ENCODE measurements at places on chromosomes 7 and 10. TPM values are rescaled to one million over a fixed set of nuclear protein-coding genes. Genes with fewer than 3 reads are reported as not detected.

The BAMBI gene
- 93.7 TPM for total RNA-seq

- DNase-seq = no peak
- H3K4me3 ChIP-seq = no peak overlapping the region
Measured at GRCh38 chr10:49005270-49005669, 65.6 kb upstream of the LRRC18 start.

GRCh38 chr10:106535304-106535953 lies 629.1 kb downstream of the SORCS1 start:
- no peaks in the 10 kb centered on the region for H3K27me3 ChIP-seq
- no peaks in the 10 kb centered on the region for H3K36me3 ChIP-seq
- H3K27ac ChIP-seq = no peak overlapping the region
- H3K4me3 ChIP-seq = no peak overlapping the region
- DNase-seq = no peak

GRCh38 chr7:36372156-36372555 lies 17.5 kb upstream of the ANLN start:
- no peaks in the 10 kb centered on the region for H3K4me1 ChIP-seq
- H3K36me3 ChIP-seq = no peaks in the 10 kb centered on the region
- H3K27me3 ChIP-seq = no peaks in the 10 kb centered on the region
- no peak for DNase-seq

GRCh38 chr10:70350501-70350900 lies 31.9 kb downstream of the LRRC20 start:
- no peaks in the 10 kb centered on the region for H3K36me3 ChIP-seq
- no peak for DNase-seq
- H3K27ac ChIP-seq = no peak overlapping the region
- H3K4me3 ChIP-seq = no peak overlapping the region

Data from adrenal gland (tissue), 19 donors.